Skeletal muscle cell (primary cell): ENCODE measurements at places on chromosomes 11 and 22.

GRCh38 chr11:77038029-77038824 is 4.0 kb downstream of the B3GNT6 start:
- no peak for DNase-seq

GRCh38 chr11:27227736-27228135 is 135.3 kb downstream of the CCDC34 start:
- DNase-seq: no peak

DNA sequence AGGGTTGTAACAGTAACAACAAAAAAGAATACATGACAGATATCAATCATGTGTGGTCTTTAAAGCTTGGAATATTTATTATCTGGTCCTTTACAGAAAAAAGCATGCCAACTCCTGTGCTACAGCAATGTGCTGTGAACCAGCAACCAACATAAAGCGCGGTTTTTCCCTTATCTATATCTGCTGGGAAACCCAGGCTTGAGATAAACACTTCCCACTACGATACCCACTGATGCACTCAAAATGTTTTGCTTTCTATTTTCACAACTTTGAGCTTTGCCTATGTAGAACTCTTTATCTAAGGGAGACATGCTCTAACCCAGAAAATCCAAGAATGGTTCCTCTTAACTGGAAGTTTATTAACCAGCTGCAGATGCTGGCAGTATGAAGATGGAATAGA is 19.0 kb downstream of the ZBED5 start:
- no peak for DNase-seq

DNA sequence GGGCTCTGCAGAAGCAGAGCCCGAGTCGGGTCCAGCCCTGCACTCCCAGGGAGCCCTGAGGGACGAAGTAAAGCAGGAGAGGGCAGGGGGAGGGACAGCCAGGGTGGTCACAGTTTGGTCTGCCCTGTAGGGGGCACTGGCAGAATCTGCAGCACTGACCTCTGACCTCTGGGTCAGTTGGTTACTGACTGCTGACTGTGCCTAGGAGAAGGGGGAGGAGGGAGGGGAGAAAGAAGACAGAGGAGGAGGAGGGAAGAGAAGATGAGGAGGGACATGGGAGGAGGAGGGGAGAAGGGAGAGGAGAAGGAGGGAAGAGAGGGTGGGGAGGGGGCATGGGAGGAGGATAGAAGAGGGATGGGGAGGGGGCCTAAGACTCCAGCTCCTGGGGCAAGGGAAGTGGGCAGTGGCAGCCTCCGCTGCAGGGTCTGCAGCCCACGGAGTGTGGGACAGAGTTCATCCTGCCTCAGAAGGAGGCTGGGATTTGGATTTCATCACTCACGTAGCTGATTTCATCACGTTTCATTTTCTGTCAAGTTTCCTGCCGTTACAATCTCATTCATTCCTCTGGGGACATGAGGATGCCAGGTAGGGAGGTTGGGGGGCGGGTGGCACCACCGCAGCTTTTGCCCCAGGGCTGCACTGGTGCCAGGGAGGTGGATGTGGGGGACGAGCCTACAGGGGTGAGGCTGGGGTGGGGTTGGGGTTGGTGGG is 55.2 kb downstream of the FLRT1 start:
- DNase-seq: no peak

DNA sequence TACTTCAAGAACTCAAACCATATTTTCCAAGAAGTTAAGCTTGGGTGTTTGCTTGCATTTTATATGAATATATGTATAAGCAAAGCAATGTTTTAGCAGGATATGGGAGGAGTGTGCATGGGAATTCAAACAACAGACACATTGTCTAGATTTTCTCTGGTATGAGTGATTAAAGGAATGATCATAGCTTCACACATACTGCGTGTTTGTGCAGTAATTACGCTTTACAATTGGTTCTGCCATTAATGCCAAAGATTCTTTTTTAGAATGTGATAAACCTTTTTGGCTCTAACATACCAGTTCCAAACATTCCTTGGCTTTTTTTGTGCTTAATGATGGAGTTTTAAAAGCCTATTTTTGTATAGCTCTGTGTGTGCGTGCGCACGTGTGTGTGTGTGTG is 54.0 kb downstream of the CCDC34 start:
- DNase-seq: no peak

- DNase-seq: no peak
Observed at GRCh38 chr11:127470306-127470884, 469.8 kb upstream of the KIRREL3 start.

DNA sequence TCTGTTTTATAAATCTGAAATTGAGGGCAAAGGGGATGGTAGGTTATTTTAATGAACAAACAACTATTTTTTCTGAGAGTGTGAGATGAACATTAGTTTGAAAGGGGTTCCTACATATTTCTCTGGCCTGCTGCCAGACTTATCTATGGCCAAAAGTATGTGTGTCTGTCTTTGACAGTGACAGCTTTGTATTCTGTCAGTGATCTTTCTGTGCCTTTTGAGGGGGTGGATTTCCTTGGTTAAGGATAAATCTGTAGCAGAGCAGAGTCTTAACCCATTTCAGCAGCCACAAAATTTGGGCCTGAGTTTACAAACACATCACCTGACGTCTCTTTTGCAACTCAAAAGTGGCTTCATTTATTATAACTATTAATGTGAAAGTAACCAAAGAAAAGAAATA is 30.9 kb downstream of the ZFTA start:
- DNase-seq: no peak

GRCh38 chr11:63882555-63883242 is 34.3 kb downstream of the RCOR2 start:
- no peak for DNase-seq

DNA sequence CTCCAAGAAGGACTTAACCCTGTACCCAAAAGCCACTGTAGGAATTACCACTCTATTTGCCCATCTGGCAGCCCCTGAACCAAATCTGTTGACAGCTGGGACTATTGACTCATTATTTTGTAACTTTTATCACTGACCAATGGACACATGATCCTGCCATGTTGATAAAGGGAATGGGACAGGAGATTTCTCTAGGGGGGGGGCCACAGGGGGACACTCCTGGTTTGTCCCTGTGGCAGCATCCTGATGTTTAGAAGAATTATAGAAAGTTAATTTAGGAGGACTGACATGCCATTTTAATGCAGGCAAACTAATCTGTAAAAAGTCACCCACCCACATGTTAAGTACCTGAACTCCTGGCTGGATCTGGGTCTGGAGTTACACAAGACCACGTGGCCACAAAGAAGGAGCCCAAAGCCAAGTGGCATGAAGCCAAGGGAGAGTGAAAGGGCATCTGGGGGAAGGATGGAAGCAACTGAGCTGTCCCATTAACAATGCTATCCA is 558.1 kb downstream of the ETS1 start:
- no peak for DNase-seq

- DNase-seq: no peak
Observed at GRCh38 chr22:34324763-34325162, 404.5 kb upstream of the LARGE1 start.

GRCh38 chr11:74673693-74674360 is 57.4 kb downstream of the CHRDL2 start:
- no peak for DNase-seq

DNA sequence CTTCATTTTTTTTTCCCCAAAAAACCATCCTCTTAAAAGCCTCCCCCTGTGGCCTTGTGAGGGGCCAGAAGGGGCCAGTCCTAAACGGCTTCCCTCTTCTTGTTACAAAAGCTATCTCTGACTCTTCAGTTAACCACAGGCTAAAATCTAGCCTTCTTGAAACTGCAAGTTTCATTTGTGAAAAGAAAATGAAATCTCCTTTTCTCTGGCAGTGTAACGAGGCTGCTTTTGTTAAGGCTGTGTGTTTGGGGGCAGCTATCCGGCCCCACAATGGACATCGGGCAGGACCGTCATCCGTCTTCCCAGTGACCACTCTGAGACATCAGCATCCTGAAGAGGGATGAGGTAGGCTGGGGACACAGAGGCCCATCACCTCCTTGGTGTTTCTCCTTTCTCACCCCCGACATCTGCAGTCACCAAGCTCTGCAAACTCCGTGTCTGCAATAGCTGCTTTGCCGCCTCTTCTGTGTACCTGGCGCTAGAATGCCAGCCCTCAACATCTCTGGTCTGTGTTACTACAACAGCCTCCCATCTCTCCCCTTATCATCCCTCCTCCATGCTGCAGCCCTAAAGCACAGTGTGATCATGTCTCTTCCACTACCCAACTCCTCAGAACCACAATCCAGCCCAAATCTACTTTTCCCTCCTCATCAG is 94.0 kb downstream of the RCN1 start:
- no peak for DNase-seq

DNA sequence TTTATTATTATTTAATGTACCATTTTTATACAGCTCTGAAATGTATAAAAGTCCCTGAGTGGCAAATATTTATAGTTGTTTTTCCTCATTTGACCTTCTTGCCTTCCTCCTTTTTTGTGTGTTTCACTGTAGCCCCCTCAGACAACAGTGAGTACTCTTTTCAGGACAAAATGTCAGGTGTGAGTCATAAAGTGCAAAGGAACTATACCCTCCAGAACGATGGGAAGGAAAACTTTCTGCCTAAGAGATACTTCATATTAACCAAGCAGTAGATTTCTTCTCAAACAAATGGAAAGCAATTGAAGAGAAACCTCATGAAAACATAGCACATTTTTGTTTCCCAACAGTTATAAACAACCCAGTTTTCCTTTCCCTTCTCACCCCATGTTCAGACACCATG is 16.1 kb upstream of the MS4A7 start:
- no peak for DNase-seq

- no peak for DNase-seq
Observed at GRCh38 chr11:70445605-70446004, 47.3 kb downstream of the CTTN start.

GRCh38 chr22:48535868-48536540 is 1291.7 kb downstream of the BRD1 start:
- DNase-seq: no peak

GRCh38 chr22:47030881-47031627 is 268.6 kb downstream of the TBC1D22A start:
- DNase-seq: no peak

- no peak for DNase-seq
Observed at GRCh38 chr11:74970852-74971395, 17.8 kb upstream of the NEU3 start.

GRCh38 chr11:134906356-134906955 is 494.4 kb upstream of the B3GAT1 start:
- DNase-seq: no peak

DNA sequence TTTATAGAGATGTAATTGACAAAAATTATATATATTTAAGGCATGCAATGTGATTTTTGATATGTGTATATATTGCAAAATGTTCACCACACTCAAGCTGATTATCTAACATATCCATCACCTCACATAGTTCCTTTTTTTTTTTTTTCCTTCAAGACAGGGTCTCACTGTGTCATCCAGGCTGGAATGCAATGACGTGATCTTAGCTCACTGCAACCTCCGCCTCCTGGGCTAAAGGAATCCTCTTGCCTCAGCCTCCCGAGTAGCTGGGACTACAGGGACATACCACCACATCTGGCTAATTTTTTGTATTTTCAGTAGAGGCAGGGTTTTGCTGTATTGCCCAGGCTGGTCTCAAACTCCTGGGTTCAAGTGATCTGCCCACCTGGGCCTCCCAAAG is 65.1 kb upstream of the SLC35C1 start:
- DNase-seq: no peak

DNA sequence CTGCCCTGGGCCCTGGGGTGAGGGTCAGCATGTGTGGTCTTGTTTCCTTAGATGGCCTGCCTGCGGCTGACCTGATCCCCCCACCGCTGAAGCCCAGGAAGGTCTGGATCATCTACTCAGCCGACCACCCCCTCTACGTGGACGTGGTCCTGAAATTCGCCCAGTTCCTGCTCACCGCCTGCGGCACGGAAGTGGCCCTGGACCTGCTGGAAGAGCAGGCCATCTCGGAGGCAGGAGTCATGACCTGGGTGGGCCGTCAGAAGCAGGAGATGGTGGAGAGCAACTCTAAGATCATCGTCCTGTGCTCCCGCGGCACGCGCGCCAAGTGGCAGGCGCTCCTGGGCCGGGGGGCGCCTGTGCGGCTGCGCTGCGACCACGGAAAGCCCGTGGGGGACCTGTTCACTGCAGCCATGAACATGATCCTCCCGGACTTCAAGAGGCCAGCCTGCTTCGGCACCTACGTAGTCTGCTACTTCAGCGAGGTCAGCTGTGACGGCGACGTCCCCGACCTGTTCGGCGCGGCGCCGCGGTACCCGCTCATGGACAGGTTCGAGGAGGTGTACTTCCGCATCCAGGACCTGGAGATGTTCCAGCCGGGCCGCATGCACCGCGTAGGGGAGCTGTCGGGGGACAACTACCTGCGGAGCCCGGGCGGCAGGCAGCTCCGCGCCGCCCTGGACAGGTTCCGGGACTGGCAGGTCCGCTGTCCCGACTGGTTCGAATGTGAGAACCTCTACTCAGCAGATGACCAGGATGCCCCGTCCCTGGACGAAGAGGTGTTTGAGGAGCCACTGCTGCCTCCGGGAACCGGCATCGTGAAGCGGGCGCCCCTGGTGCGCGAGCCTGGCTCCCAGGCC is 12.7 kb downstream of the TMEM121B start:
- DNase-seq: no peak

DNA sequence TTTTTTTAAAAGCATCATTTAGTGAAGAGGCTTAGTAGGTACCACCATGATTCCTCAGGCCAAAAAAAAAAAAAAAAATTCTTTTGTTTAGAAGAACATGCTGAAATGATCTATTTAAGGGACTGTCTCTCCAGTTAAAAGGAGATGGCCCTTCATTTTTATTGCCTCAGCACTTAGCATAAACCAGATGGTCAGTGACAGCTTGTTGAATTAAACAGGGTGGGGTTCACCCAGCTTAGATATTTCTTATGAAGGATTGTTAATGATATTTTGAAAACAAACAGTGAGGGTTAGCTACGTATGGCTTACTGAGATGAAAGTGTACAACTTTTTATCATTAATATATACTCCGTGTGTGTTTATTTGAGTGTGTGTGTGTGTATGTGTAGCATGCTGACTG is 203.7 kb downstream of the FAM181B start:
- no peak for DNase-seq

GRCh38 chr11:71505001-71505400 is 22.1 kb upstream of the KRTAP5-7 start:
- no peak for DNase-seq

DNA sequence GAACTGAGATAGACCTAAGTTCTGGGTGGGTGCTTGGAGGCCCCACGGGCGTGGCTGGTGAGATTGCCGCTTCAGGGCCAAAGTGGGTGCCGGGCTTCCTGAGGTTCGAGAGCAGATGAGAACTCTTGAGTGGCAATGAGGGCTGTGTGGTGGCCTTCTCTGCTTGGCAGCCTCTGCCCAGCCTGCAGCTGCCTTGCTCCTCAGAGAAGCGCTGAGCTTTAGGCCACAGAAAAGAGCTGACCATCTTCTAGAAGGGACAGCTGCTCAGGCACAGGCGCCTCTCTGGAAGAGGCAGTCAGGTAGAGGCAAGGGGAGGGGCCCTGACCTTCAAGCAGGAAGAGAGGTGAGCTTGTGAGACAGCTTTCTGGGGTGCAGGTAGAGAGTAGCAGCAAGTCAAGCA is 72.8 kb downstream of the MED15 start:
- no peak for DNase-seq

DNA sequence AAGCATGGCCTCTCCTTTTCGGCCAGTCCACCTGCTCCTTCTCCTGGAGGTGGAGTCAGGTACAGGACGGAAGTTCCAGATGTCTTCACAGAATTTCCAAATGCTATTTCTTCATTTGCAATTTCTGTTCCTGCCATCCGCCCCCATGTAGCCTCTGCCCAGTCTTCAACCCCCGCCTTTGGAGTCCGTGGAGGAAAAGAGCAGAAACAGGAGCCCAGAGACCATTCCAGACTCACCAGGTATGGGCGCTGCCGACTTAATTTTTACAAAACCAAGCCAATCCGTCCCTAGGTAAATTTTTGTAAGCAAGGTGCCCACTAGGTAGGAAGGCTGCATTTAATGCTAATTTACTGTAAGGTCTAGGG is 28.9 kb downstream of the RELT start:
- no peak for DNase-seq
